Heart right ventricle (tissue), 16 donors: ENCODE measurements at places on chromosomes 2 and 18.

DNA sequence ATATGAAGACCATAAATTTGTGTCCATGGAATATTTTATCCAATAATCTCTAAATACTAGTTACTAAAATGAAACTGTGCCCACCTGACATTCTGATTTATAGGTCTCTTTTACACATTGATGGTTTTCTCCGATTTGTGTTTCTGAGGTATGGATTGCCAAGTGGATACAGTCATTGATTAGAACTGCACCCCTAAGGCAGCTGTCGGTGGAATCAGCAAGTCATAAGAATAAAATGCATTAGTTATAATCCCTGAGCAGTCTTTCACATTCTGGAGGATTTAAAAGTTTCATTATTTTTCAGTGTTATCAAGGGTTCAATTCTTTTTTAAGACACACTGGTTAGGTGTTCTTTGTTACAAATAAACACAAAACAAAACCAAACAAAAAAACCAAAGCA is 6.0 kb downstream of the CAVIN2 start:
- H3K36me3 ChIP-seq = peaks cover 16% of the 10 kb centered on the region
- peaks cover 76% of the 10 kb centered on the region for H3K4me1 ChIP-seq
- peak overlapping the region; percentile 9 for H3K4me3 ChIP-seq
- DNase-seq = no peak
- H3K27ac ChIP-seq = peak overlapping the region; percentile 97
- no peaks in the 10 kb centered on the region for H3K27me3 ChIP-seq

DNA sequence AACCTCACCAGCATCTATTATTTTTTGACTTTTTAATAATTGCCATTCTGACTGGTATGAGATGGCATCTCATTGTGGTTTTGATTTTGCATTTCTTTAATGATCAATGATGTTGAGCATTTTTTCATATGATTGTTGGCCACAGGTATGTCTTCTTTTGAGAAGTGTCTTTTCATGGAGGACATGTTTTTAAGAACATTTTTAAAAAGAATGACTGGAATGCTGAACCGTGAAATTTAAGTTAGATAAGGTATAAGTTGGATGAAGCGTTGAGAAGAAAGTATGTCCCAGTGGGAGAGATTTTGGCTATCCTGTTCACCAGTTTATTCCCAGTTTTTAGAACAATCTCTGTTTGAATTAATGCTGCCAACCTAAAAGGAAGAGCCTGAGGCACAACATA is 365.9 kb downstream of the CELF4 start:
- no peak overlapping the region for H3K4me3 ChIP-seq
- no peaks in the 10 kb centered on the region for H3K27me3 ChIP-seq
- no peaks in the 10 kb centered on the region for H3K36me3 ChIP-seq

- H3K4me3 ChIP-seq = no peak overlapping the region
- no peaks in the 10 kb centered on the region for H3K27me3 ChIP-seq
- H3K4me1 ChIP-seq = no peaks in the 10 kb centered on the region
Measured at GRCh38 chr2:191521608-191522208, 156.2 kb upstream of the NABP1 start.

GRCh38 chr2:234306426-234307173 is 190.3 kb downstream of the ARL4C start:
- no peak overlapping the region for H3K4me3 ChIP-seq
- H3K27me3 ChIP-seq = peaks cover 4% of the 10 kb centered on the region
- no peak for DNase-seq
- peaks cover 24% of the 10 kb centered on the region for H3K4me1 ChIP-seq

DNA sequence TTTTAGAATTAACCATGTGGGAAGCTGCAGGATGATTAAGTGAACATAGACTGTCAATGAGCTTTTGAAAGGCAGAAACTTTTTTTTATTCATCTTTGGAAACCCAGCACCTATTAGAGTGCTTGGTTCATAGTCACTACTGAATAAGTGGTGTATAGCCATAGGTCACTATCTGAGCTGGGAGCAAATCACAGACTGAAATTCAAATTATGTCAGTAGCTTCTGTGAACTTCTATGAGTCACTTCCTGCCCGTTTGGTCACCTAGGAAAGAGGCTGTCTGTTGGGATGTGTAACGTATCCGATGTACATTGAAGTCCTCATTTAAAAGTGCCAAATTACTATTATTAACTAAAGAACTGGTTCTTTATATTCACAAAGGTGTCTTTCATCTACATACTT is 20.5 kb upstream of the SLC40A1 start:
- H3K4me3 ChIP-seq = no peak overlapping the region
- no peaks in the 10 kb centered on the region for H3K27me3 ChIP-seq
- H3K27ac ChIP-seq = no peak overlapping the region
- H3K36me3 ChIP-seq = no peaks in the 10 kb centered on the region
- no peak for DNase-seq
- no peaks in the 10 kb centered on the region for H3K4me1 ChIP-seq
